ENCODE measurements at places on chromosomes 13 and 19.

- DNase-seq: no peak
These were observed 23.7 kb downstream of the NHLRC3 start for GRCh38 chr13:39062004-39062403.

GRCh38 chr13:112055036-112055914 lies 11.7 kb upstream of the SOX1 start:
- DNase-seq: no peak

DNA sequence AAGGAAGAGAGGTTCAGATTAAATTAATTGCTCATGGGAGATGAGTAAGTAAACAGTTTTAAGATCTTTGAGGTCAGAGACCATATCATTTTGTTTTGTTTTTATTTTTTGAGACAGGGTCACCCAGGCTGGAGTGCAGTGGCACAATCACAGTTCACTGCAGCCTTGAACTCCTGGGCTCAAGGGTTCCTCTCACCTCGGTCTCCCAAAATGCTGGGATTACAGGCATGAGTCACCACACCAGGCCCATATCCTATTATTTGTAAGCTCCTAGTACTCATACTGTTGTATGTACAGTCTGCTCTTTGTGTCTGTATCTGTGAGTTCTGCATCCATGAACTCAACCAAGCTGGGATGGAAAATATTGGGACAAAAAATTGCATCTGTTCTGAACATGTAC lies 6.0 kb upstream of the RASL11A start:
- no peak for DNase-seq

- DNase-seq: no peak
These were observed 22.4 kb upstream of the BRD4 start for GRCh38 chr19:15354566-15355296.

GRCh38 chr13:110263888-110264287 lies 43.1 kb downstream of the COL4A1 start:
- DNase-seq: no peak

GRCh38 chr19:46972311-46972710 lies 47.3 kb upstream of the NPAS1 start:
- no peak for DNase-seq

DNA sequence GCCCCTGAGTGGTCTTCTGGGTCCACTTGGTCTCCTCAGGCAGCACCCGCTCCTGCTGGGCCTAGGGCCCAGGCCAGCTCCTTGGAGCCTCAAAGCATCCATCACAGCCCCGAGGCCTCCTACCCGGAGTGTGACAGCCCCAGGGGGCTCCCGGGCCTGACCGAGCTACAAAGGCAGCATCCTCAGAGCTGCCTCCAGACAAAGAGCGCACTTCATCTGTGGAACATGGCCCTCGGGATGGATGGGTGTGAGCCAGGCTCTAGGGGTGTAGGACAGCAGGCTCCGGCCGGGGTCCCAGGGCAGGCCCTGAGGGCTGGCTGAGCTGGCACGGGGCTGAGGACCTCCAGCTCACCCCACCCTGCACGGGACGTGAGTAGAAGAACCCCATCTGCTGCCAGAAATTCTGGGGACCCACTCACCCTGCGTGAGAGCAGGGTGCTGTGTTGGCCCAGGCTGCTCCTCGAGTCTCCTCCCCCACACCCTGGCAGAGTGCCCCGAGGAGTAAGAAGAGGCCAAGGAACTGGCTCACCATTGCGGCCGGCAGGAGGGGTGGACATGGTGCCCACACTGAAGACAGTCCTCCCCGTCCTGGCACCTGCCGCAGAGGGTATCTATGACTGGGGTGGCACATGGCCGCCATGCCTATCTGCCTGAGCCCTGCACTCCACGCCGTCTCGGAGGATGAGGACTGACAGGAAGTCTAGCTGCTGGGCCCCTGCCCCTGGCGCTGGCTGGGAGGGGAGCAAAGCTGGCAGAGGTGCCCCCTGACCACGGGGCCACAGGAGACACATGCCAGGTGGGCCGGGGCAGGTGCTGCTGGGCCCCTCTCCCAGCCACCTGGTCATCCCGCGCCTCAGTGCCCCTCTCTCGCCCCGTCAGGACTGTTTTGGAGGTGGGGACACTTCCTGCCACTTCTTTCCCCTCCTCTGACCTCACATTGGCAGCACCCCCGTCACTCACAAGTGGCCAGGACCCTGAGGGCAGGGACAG lies 22.3 kb downstream of the CEBPG start:
- no peak for DNase-seq

DNA sequence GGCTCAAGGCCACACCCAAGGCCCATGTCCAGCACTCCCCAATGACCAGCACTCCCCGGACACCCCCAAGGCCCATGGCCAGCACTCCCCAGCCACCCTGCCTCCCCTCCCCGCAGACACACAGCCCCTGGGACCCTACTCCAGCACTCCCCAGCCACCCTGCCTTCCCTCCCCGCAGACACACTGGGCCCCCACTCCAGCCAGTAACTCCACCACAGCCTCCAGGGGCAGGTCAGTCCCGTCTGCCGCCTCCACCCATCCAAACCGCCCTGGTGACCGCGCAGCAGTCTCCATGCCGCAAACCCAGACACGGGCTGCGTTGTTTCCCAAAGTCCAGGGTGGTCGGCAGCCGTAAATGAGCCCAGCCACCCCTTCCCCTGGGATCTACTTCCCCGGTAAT lies 70.7 kb downstream of the SPACA7 start:
- DNase-seq: no peak

GRCh38 chr13:79352107-79352506 lies 53.9 kb downstream of the RBM26 start:
- no peak for DNase-seq

- no peak for DNase-seq
These were observed 79.4 kb downstream of the MAP4K1 start for GRCh38 chr19:38538386-38538785.

DNA sequence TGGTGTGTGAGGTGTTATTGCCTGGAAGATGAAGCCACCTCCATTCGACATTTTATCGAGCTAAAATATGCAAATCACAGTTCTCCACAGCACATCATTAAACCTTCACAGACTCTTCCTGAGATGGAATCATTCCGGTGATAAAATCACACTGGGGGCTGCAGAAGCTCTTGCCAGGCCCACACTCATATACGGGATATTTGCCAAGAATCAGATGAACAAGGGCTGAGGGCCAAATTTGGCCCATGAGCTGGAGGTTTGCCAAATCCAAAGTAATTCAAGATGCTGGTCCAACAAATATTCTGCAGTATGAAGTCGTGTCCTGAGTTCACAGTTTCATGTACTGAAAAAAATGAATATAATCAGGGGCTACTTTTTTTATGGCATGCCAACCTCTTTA lies 16.7 kb upstream of the RXFP2 start:
- no peak for DNase-seq

DNA sequence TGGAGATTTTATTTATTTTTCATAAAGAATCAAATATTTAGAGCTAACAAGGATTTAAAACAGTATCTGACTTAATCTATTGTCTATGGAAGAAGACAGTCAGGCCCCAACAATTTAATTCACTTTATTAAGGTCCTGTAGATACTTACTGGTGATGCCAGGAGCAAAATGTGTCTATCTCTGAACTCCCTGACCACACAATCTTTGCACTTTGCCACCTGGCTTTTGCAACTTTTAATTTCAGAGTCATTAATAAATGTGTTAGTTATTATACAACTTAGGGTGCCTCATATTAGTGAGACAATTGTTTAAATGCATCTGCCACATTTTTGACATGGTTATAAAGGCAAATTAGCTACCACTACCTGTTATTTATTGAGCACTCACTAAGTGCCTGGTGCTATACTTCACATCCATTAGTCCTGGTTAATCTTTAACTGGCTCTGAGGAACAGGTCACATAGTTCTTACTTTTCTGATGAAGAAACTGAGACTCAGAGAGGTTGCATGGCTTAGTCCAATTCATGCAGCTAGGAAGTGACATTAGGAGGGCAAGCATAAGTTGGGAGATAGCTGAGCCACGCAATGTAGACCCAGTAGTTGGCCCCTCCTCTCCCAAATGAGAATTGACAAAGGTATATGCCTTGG lies 297.9 kb downstream of the DCT start:
- DNase-seq: no peak

DNA sequence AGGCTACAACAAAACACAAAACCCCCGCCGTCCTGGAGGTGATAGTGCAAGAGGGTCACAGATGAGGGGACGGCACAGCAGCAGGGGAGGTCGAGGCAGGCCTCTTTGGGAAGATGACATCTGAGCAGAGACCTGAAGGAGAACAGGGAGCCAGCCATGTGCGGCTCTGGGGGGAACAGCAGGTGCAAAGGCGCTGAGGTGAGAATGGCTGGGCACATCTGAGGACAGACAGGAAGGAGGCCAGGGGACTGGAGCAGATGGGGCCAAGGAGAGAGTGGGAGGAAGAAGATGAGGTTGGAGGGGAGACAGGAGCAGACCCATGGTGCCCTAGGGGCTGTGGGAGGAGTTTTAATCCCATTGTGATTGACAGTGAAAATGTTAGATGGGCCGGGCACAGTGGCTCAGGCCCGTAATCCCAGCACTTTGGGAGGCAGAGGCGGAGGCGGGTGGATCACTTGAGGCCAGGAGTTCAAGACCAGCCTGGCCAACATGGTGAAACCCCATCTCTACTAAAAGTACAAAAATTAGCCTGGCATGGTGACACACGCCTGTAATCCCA lies 1.8 kb upstream of the CKM start:
- no peak for DNase-seq

GRCh38 chr19:11191273-11191755 lies 6.0 kb downstream of the KANK2 start:
- no peak for DNase-seq

GRCh38 chr19:45279587-45280192 lies 28.6 kb downstream of the MARK4 start:
- no peak for DNase-seq

DNA sequence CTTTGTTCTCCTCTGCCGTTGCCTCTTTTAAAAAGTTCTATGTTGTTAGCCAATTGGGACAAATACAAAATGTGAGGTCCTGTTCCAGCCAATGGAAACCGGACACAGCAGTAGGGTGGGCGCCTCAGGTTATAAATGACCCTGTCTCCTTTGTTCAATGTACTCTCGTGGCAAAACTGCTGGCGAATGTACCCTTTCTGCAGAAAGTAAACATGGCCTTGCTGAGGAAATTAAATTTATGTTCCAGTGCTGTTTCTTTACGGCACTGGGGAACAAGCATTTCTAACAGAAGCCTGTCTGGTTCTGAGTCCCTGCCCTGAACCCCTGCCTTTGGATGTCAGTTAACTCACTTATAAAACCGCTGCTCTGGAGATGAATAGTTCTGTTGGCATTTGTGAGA lies 140.7 kb downstream of the PCCA start:
- DNase-seq: no peak

- DNase-seq: no peak
These were observed 134.3 kb upstream of the SLITRK5 start for GRCh38 chr13:87536899-87537298.

DNA sequence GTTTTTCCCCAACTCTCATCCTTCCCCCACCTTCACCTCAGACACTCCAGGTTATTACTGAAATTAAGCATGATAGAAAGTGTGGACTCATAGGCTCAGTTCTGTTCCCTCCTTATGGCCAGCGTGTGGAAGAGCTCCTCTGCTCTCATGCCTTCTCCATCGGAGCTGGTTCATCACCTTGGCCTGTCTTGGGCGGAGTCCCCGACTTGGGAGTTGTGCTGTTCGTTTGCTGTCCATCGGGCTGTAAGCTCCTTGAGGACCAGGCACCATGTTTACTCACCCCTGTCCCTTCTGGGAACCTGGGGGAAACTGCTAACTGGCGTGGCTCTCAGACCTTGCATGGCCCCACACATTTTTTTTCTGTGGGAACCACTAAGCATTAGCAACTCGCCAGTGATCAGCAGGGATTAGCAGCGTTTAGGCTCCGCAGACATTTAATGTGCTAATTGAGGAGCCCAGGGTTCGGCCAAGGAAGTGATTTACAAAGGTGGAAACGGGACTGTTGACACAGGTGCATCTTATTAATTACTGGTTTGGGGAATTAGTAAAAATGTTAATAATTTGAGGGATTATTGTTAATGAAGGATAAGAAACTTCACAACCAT lies 123.8 kb downstream of the TM9SF2 start:
- no peak for DNase-seq

GRCh38 chr13:39107561-39107960 lies 69.3 kb downstream of the NHLRC3 start:
- DNase-seq: no peak

- no peak for DNase-seq
These were observed 639 bp downstream of the STARD13 start for GRCh38 chr13:33284916-33285315.

DNA sequence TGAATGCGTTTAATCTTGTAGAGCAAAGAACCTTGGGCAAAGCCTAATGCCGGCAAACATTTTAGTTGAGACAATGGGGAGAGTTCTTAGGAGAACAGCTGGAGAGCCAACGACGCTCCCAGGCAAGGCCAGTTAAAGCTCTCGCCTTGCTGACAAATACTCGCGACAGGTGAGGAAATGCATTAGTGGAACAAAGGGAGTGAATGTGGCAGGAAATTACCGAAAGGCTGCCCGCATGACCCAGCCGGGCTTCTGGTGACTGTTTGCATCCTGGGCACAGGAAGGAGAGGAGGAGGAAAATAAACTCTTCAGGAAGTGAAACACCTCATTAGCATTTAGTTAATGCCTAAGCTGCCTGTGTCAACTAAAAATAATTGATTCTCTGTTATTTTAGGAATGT lies 74.6 kb downstream of the SHISA2 start:
- no peak for DNase-seq

All from cerebellar nuclear complex (tissue), 1 donor.